Body of pancreas (tissue), 4 donors: ENCODE measurements at places on chromosomes 12 and 14. TPM values are rescaled to one million over a fixed set of nuclear protein-coding genes. Genes with fewer than 3 reads are reported as not detected.

ZDHHC22 gene
- total RNA-seq: not detected

RNASE3 gene
- not detected for total RNA-seq

- peak; percentile 81 for DNase-seq
- H3K27me3 ChIP-seq: no peaks in the 10 kb centered on the region
- H3K36me3 ChIP-seq: no peaks in the 10 kb centered on the region
- H3K4me1 ChIP-seq: peaks cover 61% of the 10 kb centered on the region
These were observed 1.8 kb downstream of the TM7SF3 start for GRCh38 chr12:27012239-27012981.

- no peaks in the 10 kb centered on the region for H3K27me3 ChIP-seq
- no peaks in the 10 kb centered on the region for H3K4me1 ChIP-seq
- no peak overlapping the region for H3K4me3 ChIP-seq
- no peaks in the 10 kb centered on the region for H3K36me3 ChIP-seq
- no peak for DNase-seq
These were observed 187.2 kb downstream of the SYNE2 start for GRCh38 chr14:64040044-64040443.

DNA sequence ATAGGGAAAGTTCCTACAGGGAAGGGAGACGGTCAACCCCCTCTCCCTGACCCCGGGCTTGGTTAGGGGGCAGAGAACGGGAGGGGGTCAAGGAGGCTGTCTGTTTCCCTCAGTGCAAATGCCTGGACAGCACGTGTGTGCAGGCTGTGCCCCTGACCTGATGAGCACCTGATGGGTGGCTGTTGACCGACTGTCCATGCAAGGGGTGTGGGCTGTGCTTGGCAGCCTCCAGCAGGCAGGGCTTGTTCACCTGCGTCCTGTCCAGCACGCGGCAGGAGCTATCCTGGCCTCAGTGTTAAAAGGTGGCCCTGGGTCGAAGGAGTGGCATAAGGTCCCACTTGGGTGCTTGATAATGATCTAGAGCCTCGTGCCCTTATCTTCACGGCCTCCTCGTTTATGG, 221.0 kb downstream of the CACNA1C start:
- H3K4me3 ChIP-seq: no peak overlapping the region
- no peaks in the 10 kb centered on the region for H3K36me3 ChIP-seq
- H3K27me3 ChIP-seq: no peaks in the 10 kb centered on the region

GRCh38 chr12:54017878-54018467, 9.2 kb downstream of the HOXC8 start:
- H3K27me3 ChIP-seq: peaks cover 6% of the 10 kb centered on the region
- DNase-seq: peak; percentile 67
- H3K4me1 ChIP-seq: peaks cover 25% of the 10 kb centered on the region
- H3K27ac ChIP-seq: no peak overlapping the region
- no peaks in the 10 kb centered on the region for H3K36me3 ChIP-seq
- peak overlapping the region; percentile 8 for H3K4me3 ChIP-seq

DNA sequence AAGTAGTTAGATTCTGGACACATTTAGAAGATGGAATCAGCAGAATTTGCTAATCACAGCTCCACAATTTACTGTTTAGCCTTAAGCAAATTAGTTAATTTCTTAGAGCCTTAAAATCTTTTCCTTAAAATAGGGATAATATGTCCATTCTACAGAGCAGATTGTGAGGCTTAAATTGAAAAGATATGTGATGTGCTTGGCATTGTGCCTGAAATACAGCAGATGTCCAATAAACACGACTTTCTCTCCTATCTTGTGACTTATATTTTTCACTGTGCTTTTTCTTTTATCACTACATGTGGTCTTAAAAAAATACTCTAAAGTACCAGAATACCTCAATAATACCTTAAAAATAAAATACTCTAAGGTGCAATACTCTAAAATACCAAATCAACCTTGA, 30.6 kb downstream of the CCER1 start:
- no peak overlapping the region for H3K27ac ChIP-seq
- H3K36me3 ChIP-seq: no peaks in the 10 kb centered on the region
- DNase-seq: no peak
- no peaks in the 10 kb centered on the region for H3K4me1 ChIP-seq
- no peak overlapping the region for H3K4me3 ChIP-seq
- H3K27me3 ChIP-seq: no peaks in the 10 kb centered on the region
